ENCODE measurements at places on chromosomes 7 and 10.

GRCh38 chr10:131082991-131083481 is 228.5 kb downstream of the TCERG1L start:
- no peak for DNase-seq

DNA sequence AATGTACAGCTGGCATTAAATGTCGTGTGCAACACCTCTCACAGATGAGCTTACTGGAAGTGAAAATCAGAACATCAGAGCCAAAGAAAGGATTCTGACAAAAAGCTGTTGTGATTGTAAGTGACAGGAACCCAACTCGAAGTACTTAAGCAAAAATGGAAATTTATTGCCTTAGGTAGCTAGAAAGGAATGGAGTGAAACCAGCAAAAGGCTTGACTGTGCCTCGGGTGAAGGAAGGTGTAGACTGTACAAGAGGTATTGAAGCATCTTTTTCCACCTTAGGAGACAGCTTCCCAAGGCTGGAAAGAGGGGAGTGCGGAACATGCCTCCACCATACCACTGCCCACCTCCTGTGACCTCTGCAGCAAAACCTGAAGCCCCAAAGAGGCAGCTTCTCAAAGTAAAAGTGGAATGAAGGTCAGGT is 27.3 kb upstream of the ITGB1 start:
- DNase-seq = no peak

- no peak for DNase-seq
Measured at GRCh38 chr7:113404245-113404644, 285.9 kb upstream of the SMIM30 start.

DNA sequence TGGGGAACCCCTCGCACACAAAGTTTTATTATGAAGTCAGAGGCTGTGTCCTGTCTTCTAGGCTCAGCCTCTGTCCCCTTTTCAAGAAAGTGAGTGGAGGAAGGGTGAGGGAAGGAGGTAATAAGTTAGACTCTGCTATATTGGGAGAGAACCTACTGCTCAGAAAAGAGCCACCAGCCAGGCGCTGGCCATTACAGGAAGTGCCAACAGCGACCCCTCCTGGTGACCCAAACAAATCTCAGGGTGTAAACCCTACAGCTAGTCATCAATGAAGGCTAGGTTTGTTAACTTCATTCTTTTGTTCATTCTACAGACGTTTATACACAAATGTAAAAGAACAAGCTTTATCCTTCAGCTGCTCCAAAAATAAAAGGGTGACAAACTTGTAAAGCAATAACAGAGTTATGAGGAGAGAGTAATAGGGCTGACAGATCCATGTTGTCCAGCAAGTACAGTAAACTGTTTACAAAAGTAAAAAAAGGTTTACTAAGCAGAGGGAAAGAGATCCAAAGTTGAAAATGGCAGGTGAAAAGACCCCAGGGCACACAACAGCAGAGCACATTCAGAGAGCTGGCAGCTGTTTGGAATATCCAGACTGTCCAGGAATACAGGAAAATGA is 82.7 kb downstream of the FAM204A start:
- DNase-seq = no peak

GRCh38 chr10:52066383-52066782 is 247.7 kb upstream of the DKK1 start:
- DNase-seq = no peak
